ENCODE measurements at places on chromosomes 3 and 15.
A peak's percentile ranks its signal among the peaks of the same experiment; 100 is the strongest.

DNA sequence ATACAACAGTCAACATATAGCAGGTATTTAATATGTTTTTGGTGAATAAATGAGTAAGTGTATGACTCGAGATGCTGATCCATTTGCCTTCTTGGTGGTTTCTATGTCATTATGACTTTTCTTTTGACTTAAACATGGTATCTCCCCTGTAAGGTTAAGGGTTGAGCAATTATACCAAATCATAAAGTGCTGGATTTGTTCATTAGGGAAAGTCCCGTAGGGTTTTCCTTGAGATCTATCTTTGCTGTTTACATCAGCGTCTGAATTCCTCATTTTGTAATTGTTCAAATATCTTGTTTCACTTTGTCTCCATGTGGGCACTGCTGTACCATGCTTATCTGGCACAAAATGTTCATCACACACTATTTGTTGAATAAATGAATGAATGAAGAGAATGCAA, 562.6 kb downstream of the EDEM1 start:
- no peak for DNase-seq

DNA sequence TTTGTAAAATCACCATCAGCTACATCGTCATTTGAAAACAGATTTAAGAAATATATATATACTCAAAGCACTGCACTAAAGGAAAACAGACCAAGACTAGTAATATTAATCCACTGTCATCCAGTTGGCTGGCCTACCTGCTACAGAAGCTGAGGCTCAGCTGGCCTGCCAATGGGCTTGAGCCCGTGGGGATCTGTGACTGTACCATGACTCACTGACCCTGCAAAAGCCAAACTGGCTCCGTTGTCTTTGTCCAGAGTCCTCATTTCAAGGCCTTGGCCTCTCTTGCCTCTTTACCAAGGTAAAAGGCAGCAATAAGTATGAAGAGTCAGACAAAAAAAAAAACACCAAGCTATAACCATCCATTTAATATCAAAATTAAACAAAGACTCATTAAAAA, 463.5 kb upstream of the RASGRP1 start:
- no peak for DNase-seq

DNA sequence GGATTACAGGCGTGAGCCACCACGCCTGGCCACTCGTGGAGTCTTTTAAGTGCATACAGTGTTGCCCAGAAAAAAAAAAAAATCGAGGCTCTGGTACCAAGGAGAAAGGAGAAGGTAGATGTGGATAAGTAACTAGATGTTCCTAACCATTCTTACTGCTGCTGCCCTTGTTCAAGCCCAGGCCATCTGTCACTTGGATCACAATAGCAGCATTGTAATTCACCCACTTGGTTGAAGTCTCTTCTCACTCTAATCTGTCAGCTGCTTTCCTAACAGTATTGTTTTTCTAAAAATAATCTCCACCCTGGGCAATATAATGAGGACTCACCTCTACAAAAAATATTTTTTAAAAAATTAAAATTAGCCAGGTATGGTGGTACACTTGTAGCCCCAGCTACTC, 58.0 kb upstream of the CRTC3 start:
- DNase-seq: no peak

DNA sequence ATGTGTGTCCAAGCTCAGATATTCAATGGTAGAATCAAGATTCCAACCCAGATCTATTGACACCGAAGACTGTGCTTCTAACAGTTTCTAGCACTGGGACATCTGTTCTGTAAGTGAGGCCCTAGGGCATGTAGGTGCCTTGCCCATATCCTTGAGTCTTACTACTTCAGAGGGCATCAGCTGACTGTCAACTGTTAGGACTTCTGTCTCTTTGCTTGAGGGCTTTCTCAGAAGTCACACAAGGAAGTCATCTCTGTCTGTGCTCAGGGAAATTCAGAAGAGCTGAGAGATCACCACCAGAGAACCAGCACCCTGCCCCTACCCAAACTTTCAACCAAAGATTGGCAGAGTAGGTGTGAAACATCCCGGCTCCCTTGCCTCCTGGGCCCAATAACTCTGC, 403.6 kb upstream of the PROK2 start:
- DNase-seq: no peak

- DNase-seq: no peak
Observed at GRCh38 chr15:48467801-48468200, 136.6 kb downstream of the DUT start.

GRCh38 chr15:80228959-80229610, 22.9 kb downstream of the CTXND1 start:
- no peak for DNase-seq

- DNase-seq: no peak
Observed at GRCh38 chr3:181278468-181279238, 289.1 kb upstream of the DNAJC19 start.

DNA sequence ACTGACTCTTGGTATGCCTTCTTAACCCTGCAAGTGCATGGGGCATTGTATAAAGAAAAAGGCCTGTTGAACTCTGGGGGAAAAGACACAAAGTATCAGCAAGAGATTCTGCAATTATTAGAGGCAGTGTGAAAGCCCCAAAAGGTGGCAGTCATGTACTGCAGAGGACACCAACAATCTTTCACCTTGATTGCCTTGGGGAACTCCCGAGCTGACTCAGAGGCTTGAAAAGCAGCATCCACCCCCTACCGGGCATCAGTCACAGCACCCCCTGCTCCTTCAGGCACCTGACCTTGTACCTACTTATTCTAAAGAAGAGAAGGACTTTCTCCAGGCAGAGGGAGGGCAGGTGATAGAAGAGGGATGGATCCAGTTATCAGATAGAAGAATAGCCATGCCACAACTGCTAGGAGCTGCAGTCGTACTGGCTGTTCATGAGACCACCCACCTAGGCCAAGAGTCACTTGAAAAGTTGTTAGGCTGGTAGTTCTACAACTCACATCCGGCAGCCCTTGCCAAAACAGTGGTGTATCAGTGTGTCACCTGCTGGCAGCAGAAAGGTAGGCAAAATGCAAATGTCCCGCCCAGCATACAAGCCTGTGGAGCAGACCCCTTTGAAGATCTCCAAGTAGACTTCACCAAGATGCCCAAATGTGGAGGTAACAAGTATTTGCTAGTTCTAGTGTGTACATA, 241.6 kb upstream of the CNTN6 start:
- DNase-seq: no peak

GRCh38 chr3:9891072-9891622, 737 bp downstream of the JAGN1 start:
- DNase-seq: peak; percentile 22

DNA sequence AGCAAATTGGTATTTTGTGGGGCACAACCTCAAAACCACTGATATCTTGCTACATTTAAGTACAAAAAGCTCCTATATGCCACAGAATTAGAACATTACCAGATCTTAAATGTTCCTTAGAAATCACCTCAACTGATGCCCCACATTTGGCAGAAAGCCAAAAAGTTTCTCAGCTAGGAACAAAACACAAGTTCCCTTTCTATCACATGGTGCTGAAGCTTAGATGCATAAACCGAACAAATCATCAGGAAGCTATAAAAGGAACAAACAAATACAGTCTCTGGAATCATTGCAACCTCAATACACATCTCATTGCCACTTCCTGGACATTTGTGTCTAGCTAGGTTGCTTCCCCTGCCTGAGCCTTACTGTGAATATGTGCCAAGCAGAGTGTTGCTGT, 492.6 kb downstream of the LPP start:
- DNase-seq: peak; percentile 74

DNA sequence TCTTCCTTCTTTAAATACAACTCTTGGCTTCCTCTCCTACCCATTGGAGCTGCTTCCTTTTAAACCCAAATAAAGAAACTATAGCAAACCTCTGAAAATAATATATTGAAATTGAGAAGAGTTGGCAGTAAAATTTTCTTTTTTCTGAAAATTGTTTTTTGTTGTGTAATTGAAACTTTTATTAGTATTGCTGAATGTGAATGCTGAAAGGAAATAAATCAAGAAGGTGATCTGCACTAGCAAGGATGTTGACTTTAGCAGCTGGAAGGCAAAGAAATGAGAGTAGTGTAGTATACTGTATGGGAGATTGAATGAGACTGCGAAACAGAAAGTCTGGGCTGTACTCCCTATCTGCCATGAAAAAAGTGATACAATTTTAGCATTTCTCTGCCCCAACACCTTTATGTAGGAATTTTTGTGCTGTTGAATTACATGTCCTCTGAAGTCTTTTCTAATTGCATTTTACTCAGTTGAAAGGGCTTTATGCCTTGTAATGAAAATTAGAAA, 166.3 kb downstream of the DOCK3 start:
- DNase-seq: no peak

GRCh38 chr3:111906656-111907055, 47.6 kb downstream of the PHLDB2 start:
- peak; percentile 72 for DNase-seq

- DNase-seq: no peak
Observed at GRCh38 chr15:58535894-58536293, 104.1 kb downstream of the LIPC start.

DNA sequence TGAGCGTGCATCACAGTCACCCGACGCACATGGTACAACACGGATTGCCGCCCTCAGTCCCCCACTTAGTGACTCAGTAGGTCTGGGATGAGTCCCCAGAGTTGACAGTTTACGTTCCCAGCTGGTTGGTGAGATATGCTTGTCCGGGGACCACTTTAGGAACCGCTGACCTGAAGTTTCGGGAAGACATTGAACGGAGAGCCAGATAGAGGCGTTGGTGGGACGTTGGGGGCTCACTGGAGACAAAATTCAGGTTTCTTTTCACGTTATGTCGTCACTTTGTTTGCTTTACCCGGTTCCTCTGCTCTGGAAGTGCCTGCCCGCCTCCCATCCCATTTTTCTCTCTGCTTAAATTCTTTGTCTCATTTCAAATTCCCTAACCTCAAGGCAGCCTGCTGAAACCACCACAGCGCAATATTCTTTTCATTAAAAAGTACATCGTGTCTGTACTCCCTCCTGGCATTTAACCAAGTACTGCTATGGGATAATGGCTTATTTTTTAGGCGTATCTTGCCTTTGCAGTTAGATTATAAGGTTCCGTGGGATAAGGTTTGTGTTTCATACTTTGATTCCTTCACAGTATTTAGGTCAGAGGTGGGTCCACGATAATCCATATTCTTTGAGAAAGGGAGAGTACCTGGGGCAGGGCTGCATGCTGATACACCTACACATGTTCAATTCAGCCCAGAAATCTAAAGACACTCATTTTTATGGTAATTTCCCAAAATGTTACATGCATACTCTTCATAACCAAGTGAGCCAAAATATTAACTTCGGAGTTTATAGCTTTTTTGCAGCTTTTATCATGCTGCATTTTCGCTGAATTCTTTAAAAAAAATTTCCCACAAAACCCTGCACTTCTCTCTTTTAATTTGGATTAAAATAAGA, 921 bp downstream of the LMLN start:
- DNase-seq: no peak

GRCh38 chr3:158226429-158226828, 116.5 kb downstream of the RSRC1 start:
- no peak for DNase-seq

DNA sequence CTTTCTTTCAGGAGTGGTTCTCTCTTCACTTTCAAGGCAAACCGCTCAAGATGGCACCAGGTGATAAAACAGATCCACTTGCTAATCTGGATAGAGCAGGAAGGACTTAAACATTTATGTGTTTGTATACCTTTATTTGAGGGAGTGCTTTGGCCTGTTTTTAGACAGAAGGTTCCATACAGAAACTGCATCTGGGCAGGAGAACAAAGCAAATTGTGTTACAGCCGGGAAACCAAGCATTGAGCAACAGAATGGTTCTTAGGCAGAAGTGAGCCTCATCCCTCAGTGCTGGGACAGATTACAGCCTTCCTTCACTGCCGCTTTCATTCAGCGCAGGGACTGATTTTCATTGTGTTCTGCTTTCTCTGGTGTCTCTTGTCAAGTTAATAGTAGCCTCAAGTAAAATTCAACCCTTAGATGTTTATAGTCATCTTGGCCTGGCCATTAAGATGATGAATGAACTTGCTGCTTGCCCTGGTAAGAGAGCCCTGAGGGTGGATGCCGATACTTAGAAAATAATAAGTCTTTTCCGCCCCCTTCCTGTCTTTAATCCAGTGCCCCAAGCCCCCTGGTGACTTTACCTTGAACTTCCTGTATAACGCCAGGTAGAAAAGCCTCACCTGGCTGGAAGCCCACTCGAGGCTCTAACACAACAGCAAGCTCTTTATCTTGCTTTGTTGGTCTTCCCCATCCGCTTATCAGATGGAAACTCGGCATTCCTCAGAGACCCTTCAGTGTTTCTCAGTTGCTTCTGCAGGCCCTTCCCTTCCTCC, 168.0 kb upstream of the CTDSPL start:
- DNase-seq: peak; percentile 39

DNA sequence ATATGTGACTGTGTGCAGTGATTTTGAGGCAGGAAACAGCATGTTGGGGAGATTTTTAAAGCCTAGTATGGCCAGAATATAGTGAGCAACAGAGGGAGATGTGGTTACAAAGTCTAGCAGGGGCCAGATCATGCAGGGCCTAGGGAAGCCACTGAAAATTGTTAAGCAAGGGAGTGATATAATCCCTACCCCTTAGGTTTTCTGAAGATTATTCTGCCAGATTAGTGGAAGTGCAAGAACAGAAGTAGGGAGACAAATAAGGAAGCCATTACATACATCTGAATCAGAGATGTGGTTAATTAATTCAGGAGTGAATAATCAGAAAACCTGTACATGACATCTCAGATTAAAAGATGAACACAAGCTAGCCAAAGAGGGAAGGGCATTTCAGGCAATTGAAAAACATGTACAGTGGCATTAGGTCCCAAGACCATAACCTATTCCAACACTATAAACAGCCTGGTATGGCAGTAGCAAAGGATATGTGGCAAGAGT, 54.8 kb downstream of the MSL2 start:
- DNase-seq: peak; percentile 38

GRCh38 chr3:156643729-156644389, 30.5 kb upstream of the TIPARP start:
- peak; percentile 92 for DNase-seq

DNA sequence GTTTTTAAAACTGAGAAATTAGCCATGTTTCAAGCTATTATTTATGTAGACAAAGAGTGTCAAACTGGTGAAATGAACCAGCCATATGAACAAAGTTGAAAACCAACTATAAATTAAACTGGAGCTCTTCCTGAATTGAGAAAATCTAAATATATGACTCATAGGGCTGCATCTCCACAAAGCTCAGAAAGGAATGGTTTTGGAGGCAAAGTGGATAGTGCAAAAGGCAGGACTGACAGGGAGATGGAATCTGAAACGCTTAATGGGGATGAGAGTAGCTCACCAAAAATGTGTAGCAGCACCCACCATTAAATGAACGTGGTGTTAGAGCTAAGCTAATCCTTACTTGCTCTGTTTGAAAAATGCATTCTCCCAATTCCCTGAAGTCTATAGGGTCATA, 1066.0 kb downstream of the AGBL1 start:
- DNase-seq: no peak

GRCh38 chr15:41655716-41656115, 4.5 kb upstream of the MGA start:
- DNase-seq: no peak

DNA sequence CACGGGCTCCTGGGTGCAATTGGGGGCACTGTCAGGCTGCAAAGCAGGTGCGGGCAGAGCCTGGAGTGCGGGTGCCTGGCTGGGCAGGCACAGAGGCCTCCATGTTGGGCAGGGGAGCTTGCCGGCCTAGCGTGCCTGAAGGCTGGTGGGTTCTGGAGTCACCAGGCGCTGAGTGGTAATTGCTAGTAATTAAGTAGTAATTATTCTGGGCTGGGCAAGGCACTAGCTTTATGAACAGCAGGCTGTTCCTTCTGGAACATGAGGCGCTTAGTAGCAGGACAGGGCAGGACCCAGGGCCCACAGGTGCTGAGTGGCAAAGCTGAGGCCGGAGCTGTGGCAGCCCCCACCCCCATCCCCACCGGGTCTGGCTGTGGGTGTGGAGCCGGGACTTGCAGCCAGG, 25.3 kb downstream of the PLXNA1 start:
- no peak for DNase-seq

GRCh38 chr15:80536716-80537115, 132.5 kb downstream of the ARNT2 start:
- DNase-seq: no peak
